A549 treated with CpdA at 1 μM for 4 hours (cell line): ENCODE measurements at places on chromosomes 13 and 19. TPM values are rescaled to one million over a fixed set of nuclear protein-coding genes. Genes with fewer than 3 reads are reported as not detected.

The HTR2A gene
- not detected in 5 replicates for total RNA-seq

The ITM2B gene
- total RNA-seq, result 125 to 180 TPM (median 139 TPM) in 5 replicates

The SHISA7 gene
- not detected in 5 replicates for total RNA-seq

The NLRP5 gene
- total RNA-seq, result not detected in 5 replicates

The TEX26 gene
- total RNA-seq, result not detected in 5 replicates
